ENCODE measurements at places on chromosomes 12 and 14.

DNA sequence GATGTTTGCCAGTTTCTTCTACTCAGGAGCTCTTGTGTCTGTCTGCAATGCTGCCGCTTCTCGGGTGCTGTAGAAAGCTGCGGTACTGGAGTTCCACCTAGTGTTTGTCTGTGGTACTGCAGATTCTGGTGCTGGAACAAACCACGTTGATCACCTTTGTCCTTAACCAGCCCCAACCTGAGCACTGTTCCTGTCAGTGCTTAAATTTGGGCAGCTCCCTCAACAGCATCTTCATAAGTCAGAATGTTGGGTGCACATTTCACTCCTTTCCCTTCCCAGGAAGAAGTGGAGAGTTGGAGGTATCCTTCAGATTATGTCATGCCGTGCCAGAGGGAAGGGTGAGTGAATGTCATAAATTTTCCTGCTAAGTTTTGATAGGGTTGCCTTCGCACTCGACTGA lies 48.7 kb upstream of the LALBA start:
- peak; percentile 35 for DNase-seq

DNA sequence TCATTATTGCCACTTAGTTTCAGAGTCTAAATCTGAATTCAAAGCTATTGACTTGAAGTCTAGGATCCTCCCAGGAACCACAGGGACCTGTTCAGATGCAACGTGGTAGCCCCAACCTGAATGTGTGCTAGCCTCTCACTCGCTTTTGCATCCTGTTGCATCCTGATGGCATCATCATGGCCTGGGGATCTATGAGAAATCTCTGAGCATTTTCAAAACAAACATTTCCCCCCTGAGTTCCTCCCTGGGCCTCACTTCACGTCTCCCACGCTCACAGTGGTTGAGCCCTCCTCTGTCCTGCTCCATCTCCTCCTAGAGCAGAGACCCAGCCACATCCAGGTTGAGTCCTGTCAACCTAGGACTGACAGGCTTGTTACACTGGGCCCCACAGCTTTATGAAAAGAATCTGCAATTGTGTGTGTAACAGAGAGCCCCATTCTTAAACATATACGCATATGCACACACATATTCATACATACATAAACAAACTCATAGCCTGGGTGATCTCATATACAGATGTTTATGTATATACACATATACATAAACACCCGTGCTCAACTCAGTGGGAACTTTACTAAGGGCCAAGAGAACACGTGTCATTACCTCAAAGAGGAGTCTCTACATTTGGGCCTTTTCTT lies 5.4 kb upstream of the KRT72 start:
- no peak for DNase-seq

DNA sequence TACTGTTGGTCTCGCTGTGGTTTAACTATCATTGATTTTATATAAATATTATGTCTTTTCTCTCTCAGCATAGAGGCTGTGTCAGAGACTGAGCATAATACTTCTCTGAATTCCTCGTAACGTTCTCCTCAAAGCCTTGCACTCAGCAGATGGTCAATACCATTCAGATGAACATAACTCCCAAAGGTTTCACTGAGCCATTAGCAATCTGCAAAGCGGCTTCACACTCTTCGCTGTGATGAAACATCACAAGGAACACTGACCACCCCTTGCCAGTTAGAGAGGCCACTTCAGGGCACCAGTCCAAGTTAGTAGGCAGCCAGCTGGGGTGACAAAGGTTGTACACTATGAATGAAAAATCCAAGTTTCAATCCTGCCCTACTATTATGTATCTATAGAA lies 30.1 kb upstream of the STON2 start:
- DNase-seq: no peak

GRCh38 chr14:105215602-105216001 lies 32.7 kb upstream of the BTBD6 start:
- no peak for DNase-seq

- DNase-seq: no peak
These were observed 590 bp downstream of the DDIT3 start for GRCh38 chr12:57519796-57520052.

DNA sequence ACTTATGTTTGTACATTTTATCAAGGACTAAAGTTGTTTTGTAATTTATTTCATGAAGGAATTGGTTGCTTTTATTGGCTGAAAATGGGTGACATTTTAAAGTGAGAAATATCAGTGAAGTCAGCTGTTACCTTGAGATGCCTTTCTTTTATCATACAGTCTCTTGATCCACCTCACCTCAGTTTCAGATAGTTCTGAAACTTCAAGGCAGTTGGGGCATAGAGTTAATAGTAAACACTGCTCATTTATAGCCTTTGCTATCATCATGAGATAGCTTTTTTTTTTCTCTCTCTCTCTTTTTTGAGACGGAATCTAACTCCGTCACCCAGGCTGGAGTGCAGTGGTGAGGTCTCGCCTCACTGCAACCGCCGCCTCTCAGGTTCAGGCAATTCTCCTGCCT lies 76.7 kb downstream of the MON2 start:
- no peak for DNase-seq

DNA sequence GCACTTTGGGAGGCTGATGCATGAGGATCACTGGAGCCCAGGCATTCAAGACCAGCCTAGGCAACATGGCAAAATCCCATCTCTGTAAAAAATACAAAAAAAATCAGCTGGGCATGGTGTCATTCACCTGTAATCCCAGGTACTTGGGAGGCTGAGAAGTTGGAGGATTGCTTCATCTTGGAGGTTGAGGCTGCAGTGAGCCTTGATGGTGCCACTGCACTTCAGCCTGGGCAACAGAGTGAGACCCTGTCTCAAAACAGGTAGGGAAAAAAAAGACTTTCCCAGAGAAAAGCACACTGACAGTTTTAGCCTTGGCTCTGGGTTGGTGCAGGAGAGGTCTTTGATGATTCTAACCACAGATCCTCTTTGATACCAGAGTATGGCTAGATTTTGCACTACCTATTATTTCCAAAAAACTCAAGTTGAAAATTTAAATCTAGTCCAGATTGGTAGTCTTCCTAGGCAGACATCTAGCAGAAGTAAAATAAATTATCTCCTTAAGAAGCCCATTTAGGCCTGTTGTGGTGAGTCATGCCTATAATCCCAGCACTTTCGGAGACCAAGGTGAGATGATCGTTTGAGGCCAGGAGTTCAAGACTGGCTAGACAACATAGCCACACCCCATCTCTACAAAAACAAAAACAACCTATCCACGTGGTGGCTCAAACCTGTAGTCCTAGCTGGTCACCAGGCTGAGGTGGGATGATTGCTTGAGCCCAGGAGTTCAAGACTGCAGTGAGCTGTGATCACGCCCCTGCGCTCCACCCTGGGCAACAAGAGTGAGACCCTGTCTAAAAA lies 18.6 kb downstream of the LARP4 start:
- no peak for DNase-seq

DNA sequence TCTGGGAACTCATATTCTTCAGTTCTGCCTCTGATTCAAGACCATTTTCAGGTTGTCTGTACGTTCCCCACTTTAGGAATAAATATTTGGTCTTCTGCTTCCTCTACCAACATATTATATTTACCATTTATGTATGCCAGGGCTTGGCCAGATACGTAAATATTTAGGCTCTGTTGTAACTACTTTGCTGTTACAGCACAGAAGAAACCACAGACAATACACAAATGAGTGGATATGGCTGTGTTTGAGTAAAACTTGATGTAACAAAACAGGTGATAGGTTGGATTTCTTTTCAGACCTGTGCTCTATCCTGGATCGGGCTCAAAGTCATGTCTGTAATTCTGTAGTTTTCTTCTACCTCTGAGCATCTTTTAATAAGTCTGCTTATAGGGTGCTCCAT lies 37.5 kb downstream of the RAP1B start:
- DNase-seq: no peak

DNA sequence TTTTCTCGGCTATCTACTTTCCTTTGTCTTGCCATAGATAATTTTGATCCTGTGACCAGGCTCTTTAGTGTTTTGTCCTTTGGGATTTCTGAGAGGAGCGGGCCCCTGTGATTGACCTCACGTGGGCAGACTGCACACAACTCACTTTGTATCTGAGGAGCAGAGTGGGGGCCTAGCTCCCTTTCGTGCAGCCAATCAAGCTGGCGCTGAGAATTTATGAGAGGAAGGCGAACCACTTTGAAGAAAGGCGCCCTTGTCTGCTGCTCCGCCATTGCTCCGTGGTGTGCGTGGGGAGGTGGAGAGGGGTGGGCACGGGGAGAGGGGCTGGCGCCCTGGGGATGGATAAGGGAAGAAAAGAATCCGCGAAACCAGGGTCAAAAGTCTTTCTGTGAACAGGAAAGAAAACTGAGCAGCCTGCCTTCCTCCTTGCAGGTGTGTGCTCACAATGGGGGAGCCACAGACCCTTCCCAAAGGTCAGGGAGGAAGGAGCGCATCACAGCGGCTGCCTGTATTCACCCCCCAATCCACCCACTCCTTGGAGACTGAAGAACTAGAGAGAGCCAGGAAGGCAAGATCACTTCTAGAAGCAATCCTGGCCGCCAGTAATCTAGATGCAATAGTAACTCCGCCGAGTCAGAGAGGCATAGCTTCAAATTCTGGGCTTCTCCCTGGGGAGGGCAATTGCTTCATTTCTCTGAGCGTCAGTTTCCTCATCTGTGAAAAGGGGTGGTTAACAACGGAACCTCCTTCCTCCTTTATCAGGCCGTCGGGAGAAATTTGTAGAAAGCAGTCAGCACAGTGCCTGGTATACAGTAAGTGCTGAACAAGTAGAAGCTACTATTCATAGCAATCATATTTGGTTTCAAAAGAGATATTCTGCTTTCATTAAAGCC lies 24.9 kb upstream of the MED13L start:
- no peak for DNase-seq

GRCh38 chr14:38342803-38343202 lies 86.9 kb upstream of the CLEC14A start:
- DNase-seq: no peak

- DNase-seq: no peak
These were observed 61.5 kb upstream of the PLEKHG7 start for GRCh38 chr12:92641291-92641690.

GRCh38 chr14:29710015-29710414 lies 217.6 kb downstream of the PRKD1 start:
- no peak for DNase-seq

DNA sequence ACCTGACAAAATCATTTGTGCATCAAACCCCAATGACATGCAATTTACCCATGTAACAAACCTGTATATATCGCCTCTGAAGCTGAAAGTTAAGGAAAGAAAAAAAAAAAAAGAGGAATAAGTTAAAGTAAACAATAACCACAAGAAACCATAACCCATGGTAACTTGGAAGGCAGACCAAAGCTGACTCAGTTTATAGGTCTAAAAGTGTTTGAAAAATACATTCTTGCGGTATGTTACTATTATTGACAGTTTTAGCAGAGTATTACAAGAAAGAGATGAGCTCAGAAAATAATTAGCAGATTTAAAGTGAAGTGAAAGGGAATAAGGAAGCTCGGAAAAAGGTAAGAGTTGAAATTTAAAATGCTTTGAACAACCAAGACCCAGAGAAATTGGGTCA lies 34.4 kb upstream of the MGAT4C start:
- no peak for DNase-seq

GRCh38 chr12:123916729-123917128 lies 55.9 kb downstream of the CCDC92 start:
- DNase-seq: no peak

GRCh38 chr14:37546621-37547447 lies 48.2 kb downstream of the FOXA1 start:
- DNase-seq: no peak

DNA sequence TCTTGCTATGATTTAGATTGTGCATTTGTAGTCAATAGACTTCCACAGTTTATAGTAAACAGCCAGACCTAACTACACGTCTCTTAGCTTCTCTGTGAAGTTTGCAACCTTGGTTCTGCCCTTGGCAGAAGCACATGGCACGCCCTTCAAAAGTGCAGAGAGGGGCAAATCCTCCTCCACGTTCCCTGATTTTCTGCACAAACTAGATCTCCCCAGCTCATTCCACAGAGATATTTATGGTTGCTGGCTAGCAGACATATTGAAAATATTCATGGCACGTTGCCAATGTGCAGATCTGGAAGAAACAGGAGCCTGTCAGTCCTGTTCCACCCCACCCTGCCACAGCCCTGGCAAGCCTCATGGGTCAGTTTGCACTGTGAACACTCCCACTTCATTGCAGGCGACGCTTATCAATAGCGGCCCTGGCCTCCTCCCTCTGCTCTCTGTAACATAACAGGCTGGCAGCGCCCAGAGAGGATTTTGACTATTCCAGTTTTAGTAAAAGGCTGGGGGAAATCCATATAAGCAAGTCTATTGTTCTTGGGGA lies 6.5 kb upstream of the LGALS3 start:
- no peak for DNase-seq

Measured in epithelial cell of proximal tubule (primary cell).